ENCODE measurements at places on chromosomes 3 and 15. TPM values are rescaled to one million over a fixed set of nuclear protein-coding genes. Genes with fewer than 3 reads are reported as not detected.
A peak's percentile ranks its signal among the peaks of the same experiment; 100 is the strongest.

DNA sequence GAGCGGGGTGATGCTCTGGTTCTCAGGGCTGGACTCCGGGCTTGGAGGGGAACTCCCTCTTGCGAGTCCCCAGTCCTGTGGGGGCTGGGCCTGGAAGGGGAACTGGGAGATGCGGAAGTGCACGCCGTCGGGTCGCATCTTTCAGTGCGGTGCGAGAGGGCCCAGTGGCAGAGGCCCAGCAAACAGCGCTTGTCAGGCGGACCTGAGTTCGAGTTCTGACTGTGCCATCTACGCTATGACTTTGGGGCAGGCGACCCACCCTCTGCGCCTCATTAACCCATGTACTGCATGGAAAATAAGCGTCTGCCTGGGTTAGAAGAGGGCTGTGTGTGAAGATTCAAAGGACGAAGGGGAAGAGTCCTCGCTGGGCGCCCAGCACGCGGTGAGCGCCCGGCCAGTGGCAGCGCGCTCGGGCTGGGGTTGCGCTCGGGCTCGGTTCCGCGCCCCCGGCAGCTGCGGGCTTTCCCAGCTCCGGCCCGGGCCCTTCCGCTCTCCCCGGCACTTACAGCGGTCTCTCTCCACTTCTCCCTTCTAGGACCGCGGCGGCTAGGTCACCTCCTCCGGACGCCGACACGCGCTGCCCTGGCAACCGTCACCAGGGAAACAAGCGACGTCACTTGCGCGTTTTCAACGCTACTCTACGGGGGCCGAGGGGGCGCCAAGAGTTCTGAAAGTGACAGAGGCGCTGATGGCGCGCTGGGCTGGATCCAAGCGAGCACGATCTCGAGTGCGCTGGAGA is at the start of gene CCDC13:
TSS of gene CCDC13 (minus strand) at position 584 of the 739 bp plus-strand sequence. CDS start 14,908 bp downstream, outside the sequence.
- DNase-seq = peak; percentile 87

DNA sequence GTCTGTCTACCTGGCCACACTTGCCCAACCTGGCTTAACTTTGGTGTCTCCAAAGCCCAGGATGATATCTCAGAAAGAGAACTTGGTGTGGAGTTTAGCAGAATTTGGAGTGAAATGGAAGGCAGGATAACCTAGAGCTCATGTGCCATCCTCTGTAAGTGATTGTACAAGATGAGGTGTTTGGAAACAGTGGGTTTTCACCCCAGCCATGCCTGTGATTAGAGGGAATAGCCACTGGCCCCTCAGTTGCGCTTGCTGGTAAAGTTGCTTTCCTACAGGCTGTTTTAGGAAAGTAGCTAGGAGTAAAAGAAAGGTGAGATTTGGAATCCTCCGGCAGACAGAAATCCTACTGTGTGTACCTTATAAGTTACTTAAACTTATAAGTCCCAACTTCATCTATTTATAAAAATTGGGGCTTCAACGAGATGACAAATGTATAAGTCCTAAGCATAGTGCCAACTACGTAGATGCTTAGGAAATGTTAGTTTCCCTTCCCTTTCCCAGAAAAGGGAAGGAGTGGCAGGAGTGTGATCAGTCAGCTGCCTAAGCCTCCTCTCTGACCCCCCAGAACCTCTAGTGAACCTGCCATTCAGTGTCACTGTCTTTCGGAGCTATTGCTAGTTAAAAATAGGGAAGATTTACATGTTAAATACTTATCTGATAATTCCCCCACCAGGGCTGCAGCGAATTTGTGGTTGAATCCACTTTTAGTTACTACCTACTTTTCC is 13.4 kb upstream of the BMF start:
- DNase-seq = no peak

DNA sequence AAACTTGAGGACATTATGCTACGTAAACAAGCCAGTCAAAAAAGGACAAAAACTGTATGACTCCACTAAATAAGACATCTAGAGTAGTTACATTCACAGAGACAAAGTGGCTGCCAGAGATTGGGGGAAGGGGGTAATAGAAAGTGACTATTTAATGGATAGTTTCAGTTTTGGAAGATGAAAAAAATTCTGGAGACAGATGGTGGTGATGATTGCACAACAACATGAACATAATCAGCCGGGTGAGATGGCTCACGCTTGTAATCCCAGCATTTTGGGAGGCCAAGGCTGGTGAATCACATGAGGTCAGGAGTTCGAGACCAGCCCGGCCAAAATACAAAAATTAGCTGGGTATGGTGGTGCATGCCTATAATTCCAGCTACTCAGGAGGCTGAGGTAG is 40.6 kb downstream of the DPP8 start:
- DNase-seq = peak; percentile 75

- DNase-seq = no peak
Measured at GRCh38 chr3:38840987-38841386, 25.0 kb upstream of the SCN10A start.

DNA sequence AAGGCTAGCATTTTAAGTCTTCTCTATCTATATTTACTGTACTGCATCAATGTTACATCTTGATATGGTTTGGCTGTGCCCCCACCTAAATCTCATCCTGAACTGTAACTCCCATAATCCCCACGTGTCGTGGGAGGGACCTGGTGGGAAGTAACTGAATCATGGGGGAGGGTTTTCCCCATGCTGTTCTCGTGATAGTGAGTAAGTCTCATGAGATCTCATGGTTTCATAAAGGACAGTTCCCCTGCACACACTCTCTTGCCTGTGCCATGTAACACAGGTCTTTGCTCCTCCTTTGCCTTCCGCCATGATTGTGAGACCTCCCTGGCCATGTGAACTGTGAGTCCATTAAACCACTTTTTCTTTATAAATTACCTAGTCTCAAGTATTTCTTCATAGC is 161.5 kb downstream of the TBC1D5 start:
- no peak for DNase-seq

DNA sequence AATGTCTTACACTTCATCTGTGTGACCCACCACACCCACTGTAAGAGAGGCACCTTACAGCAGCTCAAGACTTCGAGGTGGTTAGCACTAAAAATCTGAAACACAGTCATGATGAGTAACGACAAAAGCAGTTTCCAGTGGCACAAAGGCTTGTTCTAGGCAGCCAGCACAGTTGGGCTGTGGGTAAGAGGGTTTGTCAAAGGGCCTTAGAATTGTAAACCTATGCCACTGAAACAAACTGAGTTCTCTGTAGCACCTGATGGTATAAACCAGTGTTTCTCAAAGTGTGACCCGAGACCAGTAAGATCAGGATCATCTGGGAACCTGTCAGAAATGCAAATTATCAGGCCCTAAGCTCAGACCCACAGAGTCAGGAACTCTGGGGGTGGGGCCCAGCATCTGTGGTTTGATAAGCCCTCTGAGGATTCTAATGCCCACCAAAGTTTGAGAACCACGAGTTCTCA is 36.5 kb downstream of the DAPK2 start:
- peak; percentile 28 for DNase-seq

DNA sequence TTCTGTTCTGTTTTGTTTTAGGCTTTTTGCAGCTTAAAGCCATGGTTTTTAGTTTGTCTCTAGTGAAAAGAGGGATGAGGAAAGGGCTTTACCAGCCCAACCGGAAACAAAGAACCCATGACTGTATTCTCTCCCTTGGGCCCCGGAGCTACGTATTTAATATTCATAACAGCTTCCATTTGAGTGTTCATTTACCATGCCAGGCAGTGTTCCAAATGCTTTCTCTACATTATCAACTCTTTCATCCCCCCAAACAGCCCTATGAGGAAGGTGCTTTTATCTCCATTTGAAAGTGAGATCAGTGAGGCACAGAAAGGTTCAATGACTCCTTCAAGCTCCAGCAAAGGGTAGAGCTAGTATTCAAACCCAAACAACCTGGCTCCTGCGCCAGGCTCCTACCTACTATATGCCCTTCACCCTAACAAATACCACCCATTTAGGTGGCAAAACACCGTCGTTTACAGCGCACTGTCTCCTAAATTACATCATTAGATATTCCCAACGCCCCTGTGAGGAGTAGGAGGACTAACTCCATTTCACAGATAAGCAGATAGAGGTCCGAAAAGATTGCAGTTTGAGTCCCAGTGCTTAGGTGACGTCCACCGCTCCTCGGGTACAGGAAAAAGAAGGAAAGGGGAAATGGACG is 27.9 kb downstream of the GTPBP8 start:
- no peak for DNase-seq

- DNase-seq = peak; percentile 91
Measured at GRCh38 chr3:12303534-12303933, 14.7 kb downstream of the PPARG start.

DNA sequence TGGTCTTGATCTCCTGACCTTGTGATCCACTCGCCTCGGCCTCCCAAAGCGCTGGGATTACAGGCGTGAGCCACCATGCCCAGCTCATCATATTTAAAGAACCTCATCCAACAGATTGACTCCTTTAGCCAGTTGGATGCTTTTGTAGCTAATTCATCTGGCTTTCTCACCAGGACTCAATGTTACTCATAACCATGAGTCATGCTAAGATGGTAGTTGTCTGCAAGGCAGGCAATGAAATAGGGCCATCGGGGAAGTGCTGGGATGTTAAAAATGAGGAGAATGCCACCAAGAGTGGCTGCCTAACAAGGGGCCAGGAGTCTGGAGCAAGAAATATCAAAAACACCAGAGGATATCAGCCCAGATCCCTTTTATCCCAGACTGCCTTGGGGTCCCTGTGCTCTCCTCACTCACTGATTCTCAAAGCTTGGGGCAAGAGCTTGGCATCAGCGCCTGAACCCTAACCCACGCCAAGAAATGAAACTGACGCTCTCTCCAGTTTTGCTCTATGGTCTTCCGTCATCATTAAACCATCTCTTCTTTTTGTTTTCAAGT is 7.4 kb upstream of the PCOLCE2 start:
- peak; percentile 74 for DNase-seq

GRCh38 chr3:158983216-158984099 is 181.6 kb downstream of the MFSD1 start:
- DNase-seq = no peak

- no peak for DNase-seq
Measured at GRCh38 chr3:188911026-188911850, 260.5 kb upstream of the TPRG1 start.

DNA sequence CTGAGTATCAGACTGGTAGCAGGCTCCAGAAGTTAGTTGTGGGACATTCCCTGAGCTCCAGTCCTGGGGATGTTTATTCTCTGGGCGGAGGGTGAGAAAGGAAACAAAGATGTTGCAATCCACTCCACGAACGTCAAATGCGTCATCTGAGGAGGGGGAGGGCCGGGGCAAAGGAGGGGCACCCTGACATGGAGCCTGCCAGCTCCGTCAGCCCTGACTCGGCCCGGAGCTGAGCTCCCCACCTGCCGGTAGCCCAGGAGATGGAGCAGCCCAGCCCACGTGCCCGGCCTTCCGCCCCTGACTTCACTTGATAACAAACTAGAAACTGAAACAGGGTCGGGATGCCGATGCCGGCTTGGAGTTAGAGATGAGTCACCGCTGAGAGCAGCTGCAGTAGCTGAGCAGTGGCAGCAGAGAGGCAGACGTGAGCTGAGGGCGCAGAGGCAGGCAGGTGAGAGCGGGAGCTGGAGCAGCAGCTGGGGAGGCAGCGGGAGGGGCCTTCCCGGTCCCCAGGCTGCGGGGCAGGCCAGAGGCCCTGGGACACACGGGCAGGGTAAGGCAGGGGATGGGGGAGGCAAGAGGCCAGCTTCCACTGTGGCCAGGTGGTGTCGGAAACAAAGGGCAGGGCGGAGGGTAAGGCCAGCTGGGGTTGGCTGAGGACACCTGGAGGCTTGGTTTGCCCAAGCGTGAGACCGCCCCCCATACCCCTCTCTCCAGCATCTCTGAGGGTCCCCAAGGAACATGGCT is at the start of gene ISG20:
TSS of gene ISG20 (plus strand) at position 391 of the 747 bp plus-strand sequence. CDS start at position 742, 351 bp downstream.
- DNase-seq = peak; percentile 97

DNA sequence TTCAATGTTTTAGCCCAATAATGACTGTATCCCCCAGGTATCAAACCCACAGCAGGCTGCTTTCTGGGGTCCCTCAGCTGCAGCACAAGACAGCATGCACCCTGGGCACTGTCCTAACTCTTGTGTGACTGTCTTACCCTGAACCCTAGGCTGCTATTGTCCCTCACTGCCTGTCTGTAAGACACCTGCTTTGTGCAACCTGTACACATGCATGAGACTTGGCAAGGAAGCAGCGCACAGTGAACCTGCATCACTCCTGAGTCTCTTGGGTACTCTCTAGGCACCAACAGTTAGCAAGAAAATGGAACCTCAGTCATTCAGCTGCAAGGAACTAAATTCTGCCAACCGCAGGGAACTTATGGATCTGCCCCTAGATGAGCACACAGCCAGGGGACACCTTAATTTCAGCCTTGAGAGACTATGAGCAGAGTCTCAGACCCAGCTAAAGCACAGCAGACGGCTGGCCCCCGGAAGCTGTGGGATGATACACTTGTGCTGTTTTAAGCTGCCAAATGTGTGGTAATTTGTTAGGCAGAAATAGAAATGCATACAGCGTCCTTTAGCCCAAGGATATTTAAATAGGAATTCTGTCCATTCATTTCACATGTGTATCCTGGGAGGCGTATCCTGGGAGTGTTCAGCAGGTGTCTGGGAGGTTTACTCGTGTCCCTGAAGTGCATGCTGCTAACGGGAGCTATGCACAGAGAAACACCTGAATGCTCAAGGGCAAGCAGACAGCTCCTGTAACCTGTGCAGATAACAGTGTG is 223.8 kb downstream of the KLF13 start:
- DNase-seq = no peak

- DNase-seq = no peak
Measured at GRCh38 chr3:107674371-107674770, 151.6 kb downstream of the BBX start.

- no peak for DNase-seq
Measured at GRCh38 chr3:75237477-75237876, 426.7 kb upstream of the FRG2C start.

- DNase-seq = no peak
Measured at GRCh38 chr15:90063770-90064247, 38.5 kb downstream of the IDH2 start.

DNA sequence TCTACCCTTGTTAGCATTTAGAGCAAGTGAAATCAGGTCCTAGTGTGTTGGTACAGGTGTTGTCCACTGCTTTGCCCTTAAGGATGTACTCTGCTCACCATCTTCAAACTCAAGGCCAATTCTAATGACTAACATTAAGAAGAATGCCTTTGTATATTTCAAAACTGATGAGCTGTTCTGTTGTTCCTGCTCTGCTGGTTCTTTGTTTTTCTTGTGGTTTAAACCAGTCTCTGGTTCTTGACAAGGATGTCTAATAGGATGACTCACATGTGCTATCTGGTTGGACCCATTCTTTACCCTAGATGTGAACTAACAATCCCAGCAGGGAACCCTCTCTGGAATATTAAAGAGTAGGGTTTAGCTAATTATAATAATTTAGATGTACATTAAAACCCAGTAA is 17.3 kb downstream of the ABHD5 start:
- DNase-seq = peak; percentile 92

GRCh38 chr3:13317596-13318320 is 102.4 kb downstream of the NUP210 start:
- no peak for DNase-seq

Gene ZPLD1
- not detected for total RNA-seq

Gene SLC51A
- not detected for total RNA-seq

Gene ST6GAL1
- 0.88 TPM for total RNA-seq

Gene CPA3
- total RNA-seq = 0.82 TPM

Gene PLA2G4D
- total RNA-seq = not detected

Gene SAMMSON
- total RNA-seq = not detected

Gene LRRC15
- 123 TPM for total RNA-seq

Gene MYO5A
- 53.4 TPM for total RNA-seq

Gene PYDC2
- not detected for total RNA-seq

Gene XYLB
- total RNA-seq = 6.9 TPM

Gene DBR1
- 13.7 TPM for total RNA-seq

Data from HFFc6 (cell line).